ENCODE measurements at places on chromosomes 6 and 20.
A peak's percentile ranks its signal among the peaks of the same experiment; 100 is the strongest.

- DNase-seq, result no peak
These were observed 698.5 kb downstream of the FRK start for GRCh38 chr6:115362234-115362633.

DNA sequence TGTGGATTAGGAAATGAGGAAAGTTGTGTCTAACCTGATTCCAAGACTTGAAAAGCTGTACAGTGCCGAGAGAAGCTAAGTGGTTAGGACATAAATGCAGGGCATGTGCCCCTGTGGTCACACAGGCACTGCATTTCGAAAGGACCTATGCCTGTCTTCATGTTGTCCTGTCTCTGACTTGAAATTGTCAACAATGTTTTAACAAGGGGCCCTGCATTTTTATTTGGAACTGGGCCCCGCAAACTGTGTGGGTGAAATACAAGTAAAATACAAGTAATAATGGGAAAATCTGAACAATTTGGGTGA, 38.8 kb downstream of the MRS2 start:
- no peak for DNase-seq

- no peak for DNase-seq
These were observed 82.7 kb downstream of the SH3BGRL2 start for GRCh38 chr6:79713701-79714322.

DNA sequence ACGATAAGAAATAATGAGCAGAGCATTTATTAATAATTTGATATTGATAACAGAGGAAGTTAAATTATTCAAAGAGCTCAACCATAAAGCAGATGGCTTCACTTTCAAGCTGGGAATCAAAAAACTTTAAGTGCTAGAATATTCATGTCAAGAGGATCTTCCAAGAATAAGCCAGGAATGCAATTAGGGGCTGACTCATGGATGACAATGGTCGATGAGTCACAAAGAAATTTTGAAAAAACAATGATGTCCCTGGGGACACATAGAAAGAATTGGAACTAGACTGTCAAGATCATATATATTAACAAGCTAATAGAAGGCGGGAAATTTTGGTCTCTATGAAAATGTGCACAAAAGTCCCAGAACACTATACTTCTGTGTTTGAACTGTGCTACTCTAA, 304.1 kb downstream of the LAMA2 start:
- DNase-seq, result no peak

DNA sequence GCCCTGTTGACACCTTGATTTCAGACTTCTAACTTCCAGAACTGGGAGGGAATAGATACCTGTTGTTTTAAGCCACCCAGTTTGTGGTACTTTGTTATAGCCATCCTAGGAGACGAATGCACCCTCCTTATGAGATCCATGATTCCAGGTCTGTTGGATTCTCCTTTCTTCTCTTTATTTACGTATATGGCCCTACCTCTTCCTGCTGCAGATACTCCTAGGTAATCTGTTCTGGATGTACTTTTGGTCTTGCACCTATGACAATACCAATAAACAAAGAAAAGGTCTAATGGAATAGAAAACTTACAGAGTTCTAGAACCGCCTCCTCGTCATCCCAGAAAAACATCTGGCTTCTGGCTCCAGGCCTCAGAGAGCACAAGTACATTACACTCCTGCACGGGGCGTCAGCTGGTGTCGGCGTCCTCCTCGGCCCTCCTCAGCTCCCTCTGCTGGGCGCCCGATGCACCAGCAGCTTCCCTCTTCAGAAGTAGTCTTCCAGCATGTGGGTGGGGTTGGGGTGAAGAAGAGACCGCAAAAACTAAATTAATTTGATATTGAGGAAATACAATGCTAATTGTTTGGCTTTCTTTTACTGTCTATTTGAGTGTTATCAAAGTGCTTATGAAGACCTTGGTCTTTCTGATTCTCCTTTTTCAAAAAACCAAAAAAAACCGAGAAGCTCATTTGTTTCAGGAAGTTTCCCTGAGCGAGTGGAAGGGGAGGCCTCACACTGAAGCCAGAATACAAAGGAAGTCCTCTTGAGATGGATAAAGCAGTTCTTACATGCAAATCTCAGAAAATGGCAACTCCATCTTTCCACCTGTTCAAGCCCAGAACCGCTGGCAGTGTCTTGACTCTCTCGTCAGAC, 9.7 kb upstream of the ATXN1 start:
- peak; percentile 47 for DNase-seq

DNA sequence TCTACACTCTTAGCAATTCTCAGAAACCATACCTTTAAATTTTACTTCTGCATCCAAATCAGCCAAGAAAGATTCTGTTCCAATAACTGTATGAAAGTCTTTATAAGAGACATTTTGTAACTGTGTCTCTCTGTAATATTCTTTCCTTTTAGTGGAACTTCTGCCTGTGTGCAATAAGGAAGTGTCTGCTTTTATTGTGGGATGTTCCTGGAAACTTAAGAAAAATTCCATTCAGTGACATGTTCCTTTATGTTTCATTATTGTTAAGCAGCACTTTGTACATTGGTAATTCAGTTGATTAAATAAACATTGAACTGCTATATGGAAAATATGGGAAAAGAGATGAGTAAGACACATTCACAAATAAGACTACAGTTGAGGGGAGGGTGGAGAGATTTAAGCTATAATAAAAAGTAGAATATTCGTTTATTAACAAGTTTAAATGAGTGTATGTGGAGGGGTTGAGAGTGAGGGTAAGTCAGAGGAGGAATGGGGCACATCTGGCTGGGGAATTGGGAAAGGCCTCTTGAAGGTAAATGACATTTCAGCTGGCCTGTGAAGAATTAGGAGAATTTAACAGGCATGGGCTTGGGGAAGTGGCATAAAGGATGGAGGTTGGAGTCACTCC, 11.9 kb downstream of the NUS1 start:
- no peak for DNase-seq

GRCh38 chr6:126359936-126360537, 20.1 kb downstream of the CENPW start:
- DNase-seq, result no peak

DNA sequence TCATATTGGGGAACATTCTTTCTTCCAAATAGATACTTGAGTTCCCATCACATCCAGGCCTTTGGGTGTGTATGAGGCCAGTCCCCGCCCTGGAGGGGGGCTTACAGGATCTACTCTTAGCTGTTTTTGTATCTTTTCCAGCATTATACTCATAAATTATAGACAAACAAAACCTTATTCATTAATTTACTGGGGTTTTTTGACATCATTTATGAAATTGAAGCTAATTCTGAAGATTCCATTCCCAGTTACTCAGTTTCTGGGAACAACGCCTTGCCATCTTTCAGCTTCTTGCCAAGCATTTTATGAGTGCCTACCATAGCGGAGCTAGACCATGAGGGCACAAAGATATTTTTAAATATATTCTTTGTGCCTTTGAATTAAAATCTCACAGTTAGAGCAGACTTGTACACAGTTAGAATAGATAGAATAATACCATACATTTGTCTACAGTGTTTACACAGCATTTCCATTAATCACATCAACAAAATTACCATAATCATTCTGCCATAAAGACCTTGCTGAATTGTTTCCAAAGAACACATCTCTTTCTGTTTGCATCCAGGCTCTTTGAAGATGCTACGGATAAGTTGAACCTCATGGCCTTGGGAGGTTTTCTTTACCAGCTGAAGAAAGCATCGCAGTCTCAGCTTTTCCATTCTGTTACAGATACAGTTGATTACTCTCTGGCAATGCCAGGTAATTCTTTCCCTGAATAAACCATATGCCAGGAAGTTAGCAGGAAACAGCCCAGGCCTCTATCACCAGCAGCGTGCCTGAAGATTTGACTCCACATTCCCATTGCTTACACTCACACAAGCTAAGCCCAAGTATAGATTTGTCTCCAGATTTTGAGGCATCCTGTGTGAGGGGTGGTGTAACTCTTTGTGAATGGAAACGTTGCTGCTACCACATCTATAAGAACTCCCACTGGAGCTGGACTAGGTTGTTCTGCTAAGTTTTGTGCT, 75.4 kb upstream of the PBOV1 start:
- DNase-seq, result no peak

GRCh38 chr20:46286382-46286781, 21.9 kb downstream of the CDH22 start:
- DNase-seq, result no peak

DNA sequence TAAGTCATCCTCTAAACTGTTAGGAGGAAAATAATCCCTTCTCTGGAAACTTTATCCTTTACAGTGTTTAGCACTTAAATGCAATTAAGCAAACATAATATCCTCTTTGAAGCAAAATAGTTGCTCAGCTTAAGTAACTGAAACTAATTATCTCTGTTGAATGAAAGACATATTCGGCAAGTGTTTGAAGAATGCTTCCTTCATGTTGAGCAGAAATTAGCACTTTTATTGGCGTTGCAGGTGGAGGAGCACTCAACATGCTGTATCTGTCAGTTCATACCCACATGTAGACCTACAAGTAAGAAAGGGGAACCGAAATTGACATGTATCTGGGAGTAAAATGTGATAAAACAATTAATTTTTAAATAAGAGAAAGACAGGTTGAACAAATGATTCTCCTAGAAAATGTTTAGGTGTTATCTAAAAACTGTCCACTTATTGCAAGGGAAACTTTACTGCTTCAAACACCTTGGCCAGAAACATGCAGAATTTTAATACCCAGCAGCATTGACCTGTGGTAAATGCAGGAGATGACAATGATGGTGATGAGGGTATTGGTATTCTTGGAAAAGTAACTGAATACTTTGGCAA, 987.0 kb upstream of the MAP3K7 start:
- DNase-seq, result no peak

GRCh38 chr20:49406666-49407065, 75.8 kb downstream of the KCNB1 start:
- DNase-seq, result no peak

- DNase-seq, result no peak
These were observed 17.4 kb downstream of the KIAA1586 start for GRCh38 chr6:57063847-57064246.

- no peak for DNase-seq
These were observed 320.7 kb downstream of the RNF144B start for GRCh38 chr6:18707714-18708439.

DNA sequence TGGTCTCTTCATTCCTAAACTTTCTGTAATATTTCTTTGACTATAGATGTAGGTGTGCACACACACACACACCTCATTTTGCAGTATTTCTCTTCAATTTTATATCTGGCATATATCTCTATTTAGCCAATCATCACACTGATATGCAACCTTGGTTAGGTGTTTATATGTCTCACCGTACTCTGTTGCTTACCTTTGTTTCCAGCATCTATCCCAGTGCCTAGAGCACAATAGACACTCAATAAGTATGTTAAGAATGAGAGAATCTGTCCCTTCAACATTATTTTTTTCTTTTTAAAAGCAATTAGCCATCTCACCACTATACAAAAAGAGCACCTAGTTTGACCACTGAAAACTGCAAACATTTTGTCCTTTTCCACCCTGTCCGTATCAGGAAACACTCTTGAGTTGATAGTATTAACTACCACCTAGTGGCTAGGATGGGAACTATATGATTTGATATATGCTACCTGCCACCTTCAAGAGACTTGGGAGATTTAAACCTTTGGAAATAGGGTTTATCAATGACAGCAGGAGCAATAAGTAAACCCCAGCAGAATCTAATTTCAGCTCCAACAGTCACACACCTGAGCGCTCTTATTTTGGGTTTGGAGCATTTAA, 48.7 kb upstream of the RSPO3 start:
- no peak for DNase-seq

DNA sequence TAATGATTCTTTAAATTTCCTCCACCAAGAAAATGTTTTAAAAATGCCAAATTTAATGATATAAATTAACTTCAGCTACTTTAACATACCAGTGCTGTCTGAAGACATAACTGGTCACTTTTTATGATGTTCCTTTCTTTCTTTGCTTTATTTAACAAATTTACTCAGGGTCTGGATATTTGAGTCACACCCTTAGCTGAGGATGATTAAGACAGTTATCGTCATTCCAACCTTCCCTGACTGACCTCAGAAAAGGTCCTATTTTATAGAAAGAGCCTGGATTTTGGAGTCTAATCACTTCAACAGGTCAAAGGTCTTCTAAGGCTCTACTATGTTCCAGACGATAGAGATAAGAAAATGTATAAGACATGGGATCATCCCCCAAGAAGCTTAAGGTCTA, 47.4 kb upstream of the CEP162 start:
- no peak for DNase-seq

- peak; percentile 22 for DNase-seq
These were observed 33.0 kb downstream of the HNF4A start for GRCh38 chr20:44388466-44389023.

DNA sequence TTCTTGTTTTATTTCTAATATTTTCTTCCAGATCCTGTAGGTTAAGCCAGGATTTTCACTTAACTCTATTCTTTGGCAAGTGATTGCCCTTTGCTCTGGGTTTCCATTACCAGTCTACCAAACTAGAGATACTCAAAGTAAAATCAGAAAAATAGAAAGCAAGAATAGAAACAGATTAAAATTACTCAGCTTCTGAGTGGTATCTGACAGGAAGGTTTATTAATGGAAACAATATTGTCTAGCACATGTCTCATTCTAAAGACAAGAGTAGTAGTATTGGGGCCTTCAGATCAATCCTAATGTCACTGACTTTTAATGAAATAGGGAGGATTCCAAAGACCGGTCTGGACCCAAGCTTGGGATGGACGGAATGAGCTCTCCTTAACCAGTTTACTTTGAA, 72.3 kb downstream of the SIM1 start:
- DNase-seq, result no peak

DNA sequence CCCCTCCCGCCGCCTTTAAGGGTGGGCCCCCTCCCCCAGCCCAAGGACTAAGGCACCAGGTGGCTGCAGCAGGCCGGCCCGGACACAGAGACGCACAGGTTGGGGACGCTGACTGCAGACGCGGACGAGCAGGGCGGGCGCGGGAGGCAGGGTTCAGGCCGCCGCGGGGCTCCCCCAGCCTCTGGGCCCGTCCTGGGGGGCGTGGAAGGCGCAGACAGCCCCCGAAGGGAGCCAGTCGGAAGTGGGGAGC, 9.3 kb downstream of the DUSP15 start:
- no peak for DNase-seq

GRCh38 chr20:37343212-37343993, 2.5 kb upstream of the SRC start:
- DNase-seq, result no peak

GRCh38 chr6:161747506-161747905, 473.6 kb upstream of the AGPAT4 start:
- DNase-seq, result no peak

DNA sequence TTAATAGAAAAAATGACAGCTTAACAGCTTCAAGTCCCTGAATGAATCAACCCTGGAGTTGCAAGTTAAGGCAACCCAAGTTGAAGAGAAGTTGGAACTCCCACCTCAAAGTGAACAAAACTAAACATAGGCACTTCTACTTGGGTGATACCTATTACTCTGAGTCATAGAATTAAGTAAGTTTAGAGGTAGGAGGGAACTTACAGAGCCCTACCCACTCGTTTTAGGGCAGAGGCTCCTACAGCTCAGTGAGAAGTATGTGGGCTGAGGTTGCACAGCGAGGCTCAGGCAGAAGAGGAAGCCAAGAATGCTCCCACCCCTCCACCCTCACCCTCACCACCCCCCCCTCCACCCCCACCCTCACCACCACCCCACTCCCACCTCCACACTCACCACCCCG, 42.2 kb downstream of the NFATC2 start:
- DNase-seq, result no peak

- DNase-seq, result no peak
These were observed 70.3 kb downstream of the SMAP1 start for GRCh38 chr6:70738028-70738427.
